ENCODE measurements at places on chromosomes 7 and 10. TPM values are rescaled to one million over a fixed set of nuclear protein-coding genes. Genes with fewer than 3 reads are reported as not detected.

- DNase-seq = no peak
Measured at GRCh38 chr10:120873741-120874140, 22.6 kb downstream of the WDR11 start.

- no peak for DNase-seq
Measured at GRCh38 chr7:131471250-131472004, 85.0 kb downstream of the PODXL start.

GRCh38 chr7:47636433-47637175, 54.7 kb upstream of the TNS3 start:
- no peak for DNase-seq

DNA sequence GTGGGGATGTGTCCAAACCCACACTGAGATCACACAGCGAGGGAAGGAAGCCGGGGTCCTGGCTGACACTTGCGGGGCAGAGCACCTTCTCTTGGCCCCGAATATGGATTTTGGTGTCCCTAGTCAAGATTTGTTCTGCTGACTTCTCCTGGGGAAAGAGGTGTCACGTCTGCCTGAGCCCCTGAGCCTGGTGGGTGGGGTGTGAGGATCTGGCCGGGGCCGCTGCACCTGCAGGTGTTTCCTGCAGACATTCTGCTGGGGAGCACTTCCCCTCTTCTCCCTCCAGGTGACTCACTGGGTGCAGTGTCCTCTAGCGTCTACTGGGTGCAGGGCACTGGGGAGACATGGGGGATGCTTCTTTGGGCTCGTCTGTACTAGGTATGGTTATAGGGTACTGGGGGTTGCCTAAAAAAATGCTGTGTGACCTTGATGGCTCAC, 99.2 kb downstream of the GRK5 start:
- DNase-seq = peak; percentile 64

GRCh38 chr10:91328320-91328984, 81.7 kb upstream of the HECTD2 start:
- no peak for DNase-seq

DNA sequence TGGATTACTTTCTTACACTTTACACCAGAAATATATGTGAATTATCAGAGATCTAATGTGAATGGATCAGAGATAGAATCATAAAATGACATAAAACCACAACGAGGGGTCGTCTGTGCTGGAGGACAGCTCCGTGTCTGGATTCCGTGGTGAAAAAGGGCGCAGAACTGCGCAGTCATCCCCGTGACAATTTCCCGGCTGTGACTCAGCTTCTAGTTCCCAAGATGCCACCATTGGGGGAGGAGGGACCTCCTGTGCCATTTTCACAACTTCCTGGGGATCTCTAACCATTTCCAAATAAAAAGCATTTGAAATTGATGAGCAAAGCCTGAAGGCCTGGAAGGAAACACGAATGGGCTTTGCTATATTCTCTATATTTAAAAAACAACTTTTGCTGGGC, 72.1 kb downstream of the PDGFA start:
- DNase-seq = no peak

- peak; percentile 86 for DNase-seq
Measured at GRCh38 chr10:62352356-62352970, 21.7 kb upstream of the ZNF365 start.

- DNase-seq = no peak
Measured at GRCh38 chr10:51747216-51747615, 47.8 kb upstream of the CSTF2T start.

GRCh38 chr10:97647556-97647955, 7.1 kb downstream of the PI4K2A start:
- DNase-seq = peak; percentile 73

DNA sequence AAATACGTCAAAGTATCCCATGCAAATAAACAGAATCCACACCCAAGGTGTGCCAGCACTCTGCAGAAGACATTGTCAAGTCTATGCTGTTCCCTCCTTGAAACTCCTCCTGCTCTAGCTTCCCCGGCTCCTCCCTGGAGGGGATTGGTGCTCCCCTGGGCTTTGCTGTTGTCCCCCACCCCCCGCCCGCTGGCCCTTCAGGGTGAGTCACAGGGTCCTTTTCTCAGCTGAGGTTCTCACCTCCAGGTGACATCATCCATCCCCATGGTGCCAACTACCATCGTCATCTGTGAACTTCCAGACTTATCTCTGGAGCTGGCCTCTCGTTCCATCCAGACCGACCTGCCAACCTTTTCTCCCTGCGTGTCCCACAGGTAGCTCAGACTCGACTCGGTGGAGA, 77.0 kb downstream of the ITIH5 start:
- no peak for DNase-seq

GRCh38 chr7:1255080-1255816, 22.6 kb downstream of the UNCX start:
- no peak for DNase-seq

- peak; percentile 21 for DNase-seq
Measured at GRCh38 chr7:134692344-134692705, 45.7 kb downstream of the BPGM start.

DNA sequence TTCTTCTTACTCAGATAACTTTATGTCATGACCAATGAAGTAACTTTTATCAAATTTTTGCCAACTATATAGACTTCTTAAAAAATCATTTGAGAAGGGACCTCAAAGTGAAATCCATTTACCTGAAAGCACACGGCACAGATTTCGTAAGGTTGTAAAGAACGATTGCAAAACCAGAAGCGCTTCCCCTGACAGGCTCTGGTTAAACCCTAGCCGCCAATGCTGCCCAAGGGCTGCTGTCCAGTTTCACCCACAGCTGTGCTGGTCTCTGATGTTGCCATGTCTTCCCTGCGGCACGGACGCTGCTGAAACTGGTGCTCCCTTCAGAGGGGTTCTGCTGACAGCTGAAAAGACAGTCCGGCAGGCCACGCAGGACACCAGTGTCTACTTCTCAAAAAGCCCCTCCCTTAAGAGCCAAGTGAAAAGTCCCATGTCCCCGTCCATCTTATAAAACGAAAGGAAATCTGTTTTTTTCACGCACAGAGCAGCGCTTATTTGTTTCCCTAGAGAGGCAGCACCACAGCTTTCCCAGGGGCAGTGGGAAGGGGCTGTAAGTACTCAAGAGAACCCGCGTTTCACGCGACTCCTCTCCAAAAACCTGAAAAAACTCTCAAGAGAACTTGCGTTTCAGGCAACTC, 32.5 kb downstream of the GNA12 start:
- DNase-seq = no peak

DNA sequence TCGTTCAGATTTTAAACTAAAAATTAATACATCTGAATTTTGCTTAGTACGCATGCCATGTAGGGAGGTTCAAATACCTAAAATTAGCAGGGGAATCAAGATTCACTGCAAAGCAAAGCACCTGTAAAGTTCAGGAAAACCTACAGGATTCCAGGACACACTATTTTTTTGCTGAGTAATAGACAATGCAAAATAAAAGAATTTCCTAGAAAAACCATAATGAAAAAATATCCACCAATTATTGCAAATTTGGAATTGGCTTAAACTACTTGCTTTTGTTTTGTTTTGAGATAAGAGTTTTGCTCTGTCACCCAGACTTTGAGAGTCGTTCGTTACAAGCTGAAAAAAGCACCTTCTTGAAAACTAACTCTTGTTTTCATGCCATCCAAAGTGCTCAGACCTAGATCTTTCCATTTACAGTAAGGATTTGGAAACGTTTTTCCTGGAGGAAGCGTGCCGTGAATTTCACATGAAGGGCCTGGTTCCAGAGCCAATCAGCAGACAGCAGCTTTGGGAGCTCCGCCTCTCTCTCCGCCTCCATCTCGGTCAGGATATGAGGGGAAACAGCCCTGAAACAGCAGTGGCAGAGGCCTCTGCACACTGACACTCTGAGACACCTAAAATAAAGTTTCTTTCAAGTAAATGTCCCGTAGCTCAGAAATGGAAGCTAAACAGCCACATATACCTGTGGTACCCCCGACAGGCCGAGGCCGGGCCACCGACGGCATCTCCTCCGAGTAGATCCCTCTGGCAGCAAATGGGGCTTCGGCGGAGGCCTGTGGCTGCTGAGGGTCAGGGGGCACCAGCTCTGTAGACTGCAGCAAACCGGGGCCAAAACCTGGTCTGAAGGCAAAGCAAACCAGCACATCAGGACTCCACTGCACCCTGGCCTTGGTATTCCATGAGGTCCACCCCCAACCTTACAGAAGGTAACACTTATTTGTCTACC, 45.9 kb upstream of the ATP6V0A4 start:
- DNase-seq = no peak

GRCh38 chr7:118029826-118030422, 154.0 kb upstream of the LSM8 start:
- no peak for DNase-seq

DNA sequence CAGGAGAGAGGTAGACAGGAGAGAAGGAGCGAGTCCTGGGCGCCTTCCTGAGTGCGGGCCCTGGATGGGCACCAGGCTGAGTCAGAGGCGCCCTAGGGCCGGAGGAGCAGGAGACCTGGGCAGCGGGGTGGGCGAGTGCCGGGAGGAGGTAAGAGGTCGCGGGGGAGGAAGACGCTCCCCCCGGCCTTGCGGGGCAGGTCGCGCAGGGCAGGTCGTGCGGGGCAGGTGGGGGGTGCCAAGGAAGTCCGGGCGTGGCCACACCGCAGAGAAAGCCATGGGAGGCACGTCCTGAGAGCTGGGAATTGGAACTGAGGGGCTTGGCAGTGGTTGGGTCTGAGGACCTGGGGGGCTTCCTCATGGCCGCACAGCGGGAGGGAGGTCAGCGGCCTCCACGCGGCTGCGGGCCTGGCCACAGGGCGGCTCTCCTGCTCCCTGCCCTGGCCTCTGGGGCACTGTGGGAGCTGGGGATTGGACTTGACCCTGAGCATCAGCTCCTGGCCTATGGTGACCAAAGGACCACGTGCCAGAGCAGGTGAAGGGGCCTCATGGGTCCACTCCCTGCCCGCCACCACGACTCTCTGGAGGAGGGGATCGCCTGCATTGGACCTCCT, 935 bp downstream of the MMP21 start:
- no peak for DNase-seq

GRCh38 chr10:117164592-117165537, 26.8 kb upstream of the VAX1 start:
- no peak for DNase-seq

- DNase-seq = peak; percentile 6
Measured at GRCh38 chr7:132815696-132816311, 239.5 kb upstream of the PLXNA4 start.

- DNase-seq = no peak
Measured at GRCh38 chr10:16648366-16648765, 126.7 kb upstream of the C1QL3 start.

- DNase-seq = peak; percentile 85
Measured at GRCh38 chr10:28984431-28984830, 304.4 kb upstream of the LYZL1 start.

GRCh38 chr7:96253441-96253840, 68.5 kb downstream of the SLC25A13 start:
- DNase-seq = no peak

GRCh38 chr7:35596061-35596460, 98.9 kb downstream of the HERPUD2 start:
- peak; percentile 63 for DNase-seq

DNA sequence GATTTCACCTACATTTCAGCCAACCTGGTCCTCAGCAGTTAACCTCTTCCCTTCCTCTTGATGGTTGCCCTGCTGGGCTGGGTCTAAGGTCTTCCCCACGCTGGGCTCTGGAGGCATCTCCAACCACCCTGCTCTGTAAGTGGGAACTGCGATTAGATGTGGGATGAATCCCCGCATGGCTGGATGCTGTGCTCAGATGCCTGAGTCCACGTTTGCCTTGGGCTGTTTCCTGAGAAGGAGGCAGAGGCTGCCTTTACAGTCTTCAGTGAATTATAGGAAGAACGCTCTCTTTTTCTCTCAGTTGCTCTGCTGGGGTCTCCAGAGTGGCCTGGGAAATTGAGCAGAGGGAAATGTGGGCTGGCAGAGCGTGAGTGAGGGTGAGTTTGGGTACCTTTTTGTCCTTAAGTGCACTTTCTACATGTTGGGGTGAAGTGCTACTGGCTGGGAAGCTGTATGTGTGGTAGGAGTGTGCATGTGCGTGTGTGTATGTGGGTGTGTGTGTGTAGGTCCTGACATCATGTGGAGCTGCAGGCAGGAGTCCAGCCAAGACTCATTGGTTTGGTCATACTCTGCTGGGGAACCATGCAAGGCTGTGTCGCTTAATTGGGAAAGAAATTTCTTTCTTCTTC, 1.5 kb downstream of the GIMAP8 start:
- DNase-seq = no peak

DNA sequence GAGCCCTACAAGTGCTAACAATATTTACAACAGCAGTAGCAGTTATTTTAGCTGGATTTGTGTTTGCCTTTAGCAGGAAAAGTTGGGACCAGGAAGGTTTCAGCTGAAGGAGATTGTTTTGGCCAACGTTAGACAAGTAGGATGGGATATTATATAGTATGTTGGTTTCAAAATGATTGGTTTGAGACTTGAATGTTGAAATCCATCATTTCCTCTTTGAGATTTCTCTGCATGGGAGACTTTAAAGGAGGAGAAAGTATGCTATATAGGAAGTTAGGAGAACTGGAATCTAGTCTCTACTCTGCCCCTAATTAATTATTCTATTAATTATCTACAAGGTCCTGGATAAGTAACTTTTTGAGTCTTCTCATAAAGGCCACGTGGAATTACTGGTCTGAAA, 263.8 kb downstream of the PTEN start:
- no peak for DNase-seq

GRCh38 chr10:43225787-43226153, 41.1 kb downstream of the RASGEF1A start:
- DNase-seq = no peak

- DNase-seq = no peak
Measured at GRCh38 chr7:128456255-128456725, 612 bp downstream of the HILPDA start.

Gene FRA10AC1
- 3.1 TPM for total RNA-seq

Gene ZNF727
- not detected for total RNA-seq

Gene ZNF25
- 2.6 TPM for total RNA-seq

Gene JAKMIP3
- 0.03 TPM for total RNA-seq

Gene TRPV5
- total RNA-seq = not detected

Gene GDF2
- not detected for total RNA-seq

Gene CWF19L1
- total RNA-seq = 40.1 TPM

Gene PLPP4
- total RNA-seq = 27.6 TPM

Gene PDE1C
- 0.53 TPM for total RNA-seq

Gene SAMD9L
- 2.4 TPM for total RNA-seq

Gene OGDHL
- total RNA-seq = 10.7 TPM

Gene LDB3
- not detected for total RNA-seq

Gene TUBB8
- total RNA-seq = not detected

Gene HYCC1
- total RNA-seq = 24.7 TPM

Gene PRSS1
- total RNA-seq = not detected

Measured in HT1080 (cell line).